ENCODE measurements at places on chromosomes 6 and 20.

DNA sequence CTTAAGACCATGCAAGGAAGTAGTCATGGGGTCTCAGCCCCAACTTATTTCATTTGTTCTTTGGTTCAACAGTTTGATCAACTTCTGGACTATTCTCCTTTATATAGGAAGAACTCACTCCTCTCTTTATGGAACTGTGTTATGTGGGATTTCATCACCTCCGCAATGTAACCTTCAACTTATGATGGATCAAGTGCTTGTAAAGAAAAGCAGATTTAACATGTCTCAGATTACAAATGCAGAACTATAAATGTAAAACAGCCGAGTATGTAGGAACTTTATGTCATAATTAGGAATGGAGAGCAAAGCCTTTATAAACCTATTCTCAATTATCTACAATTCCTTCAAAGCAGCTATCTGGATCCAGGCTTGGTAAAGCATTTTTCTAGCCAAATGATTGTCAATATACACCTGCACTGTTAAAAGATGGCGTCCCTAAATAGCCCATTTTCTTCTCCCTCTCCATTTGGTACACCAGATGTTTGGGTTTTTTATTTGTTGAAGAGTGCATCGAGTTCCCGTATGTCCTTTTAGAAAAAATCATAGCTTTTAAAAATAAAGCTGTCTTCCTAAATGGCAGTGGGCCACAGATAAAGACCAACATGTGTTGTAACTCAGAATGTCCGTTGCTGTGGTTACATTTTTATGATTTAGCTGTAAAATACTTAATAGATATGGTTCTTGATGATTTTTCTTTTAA, 985.1 kb upstream of the SLC35B3 start:
- no peak for DNase-seq

DNA sequence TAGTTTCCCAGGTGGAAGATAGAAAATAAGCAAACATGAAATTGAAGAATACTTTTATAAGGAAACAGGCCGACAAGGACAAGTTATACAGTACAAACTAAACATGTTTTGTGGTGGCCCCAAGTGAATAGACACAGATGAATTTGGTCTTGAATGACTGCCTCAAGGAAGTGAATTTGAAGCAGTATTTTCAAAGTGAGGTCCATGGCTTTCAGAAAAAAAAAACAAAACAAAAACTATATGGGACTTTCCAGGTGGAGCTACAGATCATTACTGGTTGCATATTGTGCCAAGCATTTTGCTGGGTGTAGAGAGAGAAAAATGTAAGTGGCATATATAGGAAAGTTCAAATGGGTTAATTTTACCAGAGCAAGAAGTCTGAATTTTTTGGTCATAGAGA, 68.8 kb downstream of the CYB5R4 start:
- no peak for DNase-seq

DNA sequence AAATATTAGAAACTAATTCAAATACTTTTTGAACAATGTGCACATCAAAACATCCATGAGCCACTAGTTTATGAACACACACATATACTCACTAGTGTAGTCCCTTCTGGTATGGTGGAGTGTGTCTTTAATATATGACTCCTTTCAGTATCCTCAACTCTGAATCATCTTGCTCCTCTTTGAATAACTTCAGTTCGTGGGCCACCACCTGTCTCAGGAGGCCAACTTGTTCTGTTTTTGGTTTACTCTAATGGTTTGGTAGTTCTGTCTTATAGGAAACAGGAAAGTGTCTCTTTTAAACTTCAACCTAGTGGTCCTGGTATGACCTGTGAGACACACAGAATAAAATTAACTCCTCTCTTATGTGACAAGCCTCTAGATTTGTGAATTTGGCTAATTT, 55.6 kb downstream of the ZNF292 start:
- no peak for DNase-seq

GRCh38 chr6:113009682-113010081, 662.6 kb downstream of the RFPL4B start:
- no peak for DNase-seq

- no peak for DNase-seq
Measured at GRCh38 chr6:99579781-99580180, 11.3 kb upstream of the CCNC start.

GRCh38 chr6:17280552-17281090, 540 bp upstream of the RBM24 start:
- DNase-seq = no peak

GRCh38 chr6:137305691-137306090, 86.5 kb upstream of the IFNGR1 start:
- DNase-seq = no peak

GRCh38 chr6:128412680-128413079, 107.7 kb downstream of the PTPRK start:
- no peak for DNase-seq

DNA sequence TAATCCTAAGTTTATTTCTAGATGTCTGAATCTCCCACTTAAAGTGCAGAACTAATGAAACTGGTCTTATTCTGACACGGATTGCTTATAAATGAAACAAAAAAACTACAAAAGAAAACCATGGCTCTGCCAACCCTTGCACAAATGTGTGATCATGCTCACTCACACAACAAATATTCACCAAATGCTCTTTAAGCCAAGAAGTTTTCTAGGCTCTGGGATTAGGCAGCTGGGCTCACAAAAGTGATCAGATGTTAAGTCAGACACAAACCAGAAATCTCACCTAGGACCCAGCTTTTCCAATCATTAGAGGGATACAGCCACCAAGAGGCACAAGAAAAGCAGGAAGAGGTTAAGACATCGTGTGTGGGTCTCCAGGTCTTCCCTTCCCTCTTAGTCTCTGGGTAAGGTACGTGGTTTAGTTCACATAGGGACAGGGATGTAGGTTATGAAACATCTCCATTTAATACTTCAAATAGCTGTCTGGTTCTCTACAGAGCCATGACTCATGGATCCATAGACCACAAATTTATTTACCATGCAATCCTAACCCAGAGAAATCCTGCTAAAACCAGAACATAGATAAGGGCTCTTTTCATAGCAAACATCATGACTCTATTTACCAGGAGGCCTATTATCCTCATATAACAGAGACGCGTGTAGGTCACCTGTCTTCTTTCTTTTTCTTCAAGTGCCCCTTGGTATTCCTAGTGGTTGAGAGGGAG, 165.2 kb downstream of the WDR27 start:
- DNase-seq = no peak

DNA sequence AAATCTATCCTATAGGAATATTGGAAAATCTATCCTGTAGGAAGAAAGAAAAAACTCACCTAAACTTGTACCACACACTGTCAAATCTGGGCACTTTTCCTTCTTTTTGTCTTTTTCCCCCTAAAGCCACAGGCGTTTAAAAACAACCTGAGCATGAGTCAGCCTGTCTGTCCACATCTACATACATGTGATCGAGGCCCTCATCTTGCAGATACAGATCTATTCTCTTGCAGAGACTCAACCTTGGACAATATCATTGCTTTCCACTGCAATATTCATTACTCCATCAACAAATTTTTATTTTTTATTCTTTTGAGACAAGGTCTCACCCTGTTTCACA, 95.9 kb upstream of the IYD start:
- no peak for DNase-seq

DNA sequence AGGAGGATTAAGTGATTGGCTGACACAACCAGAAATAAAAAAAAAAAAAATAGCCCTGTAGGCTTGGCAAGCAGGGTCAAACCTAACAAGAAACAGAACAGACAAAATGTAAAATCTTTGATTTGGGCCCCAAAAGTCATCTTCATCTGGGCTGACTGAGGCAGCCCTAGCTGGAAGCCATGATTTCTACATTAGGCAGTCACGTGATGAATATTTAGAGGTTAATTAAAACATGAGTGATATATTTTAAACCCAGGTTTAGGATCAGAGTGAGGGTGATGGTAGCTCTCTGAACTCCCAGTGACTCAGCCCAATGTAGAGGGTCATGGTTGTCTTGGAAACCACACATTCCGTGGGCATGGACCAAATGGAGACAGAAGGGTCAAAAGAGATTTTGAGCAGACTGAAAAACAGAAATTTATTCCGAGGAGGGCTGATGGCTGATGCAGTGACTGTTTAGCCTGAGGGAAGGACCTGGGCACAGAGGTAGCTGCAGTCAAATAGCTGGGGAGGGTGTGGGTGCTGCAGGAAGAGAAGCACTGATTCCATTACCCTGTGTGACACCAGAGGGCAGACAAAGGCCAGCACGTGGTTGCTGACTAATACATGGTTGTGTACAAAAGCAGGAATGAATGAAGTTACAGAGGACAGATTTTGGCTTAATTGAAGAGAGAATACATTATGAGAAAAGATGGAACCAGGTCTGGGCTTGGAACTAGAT, 573.1 kb upstream of the CHD6 start:
- DNase-seq = no peak

DNA sequence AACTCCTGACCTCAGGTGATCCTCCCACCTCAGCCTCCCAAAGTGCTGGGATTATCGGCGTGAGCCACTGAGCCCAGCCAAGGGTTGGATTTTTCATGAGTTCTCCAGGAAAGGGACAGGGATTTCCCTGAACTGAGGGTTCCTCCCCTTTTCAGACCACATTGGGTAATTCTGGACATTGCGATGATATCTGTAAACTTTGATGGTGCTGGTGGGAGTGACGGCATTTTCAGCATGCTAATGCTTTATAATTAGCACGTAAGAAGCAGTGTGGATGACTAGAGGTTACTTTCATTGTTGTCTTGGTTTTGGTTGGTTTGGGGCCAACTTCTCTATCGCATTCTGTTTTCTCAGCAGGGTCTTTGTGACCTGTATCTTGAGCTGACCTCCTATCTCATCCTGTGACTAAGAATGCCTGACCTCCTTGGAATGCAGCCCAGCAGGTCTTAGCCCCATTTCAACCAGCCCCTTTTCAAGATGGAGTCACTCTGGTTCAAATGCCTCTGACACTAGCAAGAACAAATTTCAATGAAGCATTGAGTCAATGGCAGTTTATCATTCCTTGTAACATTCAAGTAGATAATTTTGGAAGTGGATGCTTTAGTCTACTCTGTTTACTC, 156.5 kb downstream of the TTLL2 start:
- DNase-seq = no peak

- no peak for DNase-seq
Measured at GRCh38 chr6:33549196-33549595, 30.9 kb downstream of the BAK1 start.

DNA sequence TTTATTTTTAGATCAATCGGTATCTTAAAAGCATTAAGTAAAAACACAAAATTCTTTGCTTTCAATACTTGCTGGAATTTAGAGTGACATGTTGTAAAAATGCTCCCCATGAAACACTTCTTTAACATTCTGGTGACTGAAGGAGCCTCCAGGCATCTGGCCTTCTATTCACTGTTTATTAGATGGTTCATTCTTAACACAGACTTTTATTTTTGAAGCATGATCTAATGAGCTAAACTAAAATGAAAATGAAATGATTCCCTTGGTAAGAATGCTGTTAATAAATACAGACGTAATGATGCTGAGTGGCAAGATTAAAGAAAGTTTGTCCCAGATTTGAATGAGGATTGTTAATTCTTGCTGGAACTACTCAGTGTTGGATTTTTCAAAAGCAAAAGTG, 698.4 kb downstream of the TENT5A start:
- DNase-seq = no peak

DNA sequence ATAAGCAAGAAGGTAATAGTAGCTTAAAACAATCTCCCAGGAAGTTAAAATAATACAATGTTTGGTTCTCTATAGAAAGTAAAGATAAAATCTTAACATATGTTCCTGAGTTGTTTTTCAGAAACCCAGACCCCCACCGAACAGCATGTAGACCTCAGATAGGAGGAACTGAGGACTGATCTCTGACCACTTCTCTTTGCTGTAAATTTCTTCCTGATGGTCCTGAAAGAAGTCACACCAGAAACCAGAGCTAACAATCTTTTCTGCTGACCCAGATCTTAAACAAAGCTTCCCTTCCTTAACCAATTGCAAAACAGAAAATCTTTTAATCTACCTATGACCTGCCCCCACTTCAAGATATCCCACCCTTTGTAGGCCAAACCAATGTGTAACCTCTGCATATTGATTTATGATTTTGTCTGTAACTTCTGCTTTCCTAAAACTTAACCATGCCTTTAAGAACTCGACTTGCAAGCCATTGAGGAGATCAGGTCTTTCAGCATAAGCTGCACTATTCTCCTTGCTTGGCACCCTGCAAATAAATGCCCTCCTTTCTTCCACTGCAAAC, 21.9 kb upstream of the BEND6 start:
- DNase-seq = no peak
